ENCODE measurements at places on chromosomes 1 and 21. TPM values are rescaled to one million over a fixed set of nuclear protein-coding genes. Genes with fewer than 3 reads are reported as not detected.

DNA sequence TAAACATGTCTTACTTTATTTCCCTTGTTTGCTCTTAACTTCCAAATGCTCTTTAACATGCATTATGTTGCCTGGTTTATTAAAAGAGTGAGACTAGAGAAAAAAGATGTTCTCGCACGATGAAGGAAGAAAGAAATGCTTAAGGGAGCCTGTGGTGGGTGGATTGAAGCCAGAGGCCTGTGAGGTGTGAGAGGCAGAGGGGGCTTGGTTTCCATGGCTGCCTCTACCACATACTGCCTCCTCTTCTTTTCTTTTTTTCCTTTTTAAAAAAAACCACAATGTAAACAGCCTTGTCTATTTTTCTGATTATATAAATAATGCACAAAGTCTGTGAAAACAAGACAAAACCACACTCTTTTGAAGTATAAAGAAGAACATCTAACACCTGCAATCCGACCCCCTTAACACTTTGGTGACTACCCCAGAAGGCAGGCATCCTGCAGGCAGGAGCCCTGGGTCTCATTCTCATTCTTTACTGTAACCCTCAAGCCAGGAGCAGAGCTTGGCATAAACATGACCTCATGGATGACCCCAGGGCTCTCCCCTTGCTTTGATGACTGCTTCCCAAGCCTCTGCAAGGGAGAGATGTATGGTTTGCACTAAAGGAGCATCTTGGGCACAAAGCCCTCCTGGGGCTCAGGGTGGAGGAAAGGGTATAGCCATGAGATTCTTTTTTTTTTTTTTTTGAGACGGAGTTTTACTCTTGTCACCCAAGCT, 10.1 kb upstream of the PARP1 start:
- no peak overlapping the region for H3K27ac ChIP-seq
- H3K4me3 ChIP-seq = no peak overlapping the region
- peaks cover 13% of the 10 kb centered on the region for H3K4me1 ChIP-seq
- no peaks in the 10 kb centered on the region for H3K36me3 ChIP-seq

GRCh38 chr1:21269461-21270085, 20.7 kb downstream of the ECE1 start:
- H3K36me3 ChIP-seq = peaks cover 79% of the 10 kb centered on the region
- no peak overlapping the region for H3K4me3 ChIP-seq
- no peaks in the 10 kb centered on the region for H3K27me3 ChIP-seq
- H3K4me1 ChIP-seq = no peaks in the 10 kb centered on the region
- no peak for DNase-seq

DNA sequence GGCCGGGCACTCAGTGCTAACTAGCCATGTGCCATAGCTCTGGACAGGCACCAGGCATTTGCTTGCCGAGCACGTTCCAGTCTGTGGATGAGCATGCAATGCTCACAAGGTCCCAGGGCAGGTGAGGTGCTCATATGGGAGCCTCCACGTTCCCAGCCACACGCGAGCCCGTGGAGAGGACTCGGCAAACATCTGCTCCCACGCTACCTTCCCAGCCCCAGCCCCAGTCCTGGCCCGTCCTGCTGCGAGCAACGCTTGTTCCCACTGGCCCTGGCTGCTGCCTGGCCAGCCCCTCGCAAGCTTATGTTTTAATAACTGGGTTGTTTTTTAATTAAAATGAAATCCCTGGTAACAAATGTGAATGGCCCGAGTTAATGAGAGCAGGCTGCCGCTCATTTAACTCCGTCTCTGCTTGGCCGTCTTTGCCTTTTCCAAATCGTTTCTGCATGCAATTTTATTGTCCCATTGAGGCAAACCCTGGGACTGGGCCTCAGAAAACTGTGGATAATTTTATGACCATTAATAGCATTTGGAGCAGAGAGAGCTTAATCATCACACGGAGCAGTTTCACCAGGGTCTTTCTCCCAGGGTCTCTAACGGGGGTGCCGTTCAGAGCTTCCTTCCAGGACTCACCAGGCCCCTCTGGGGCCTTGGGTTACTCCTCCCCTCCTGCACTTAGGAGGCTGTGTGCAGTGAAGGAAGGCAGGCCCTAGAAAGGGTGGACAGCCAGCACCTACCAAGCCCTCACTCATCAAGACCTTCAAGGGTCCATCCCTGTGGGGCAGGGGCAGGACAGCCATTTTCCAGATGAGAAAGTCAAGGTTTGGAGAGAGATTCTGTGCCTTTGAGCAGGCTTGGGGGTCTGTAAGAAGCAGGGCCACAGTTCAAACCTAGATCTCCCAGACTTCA, 136.8 kb downstream of the GLIS1 start:
- no peaks in the 10 kb centered on the region for H3K36me3 ChIP-seq
- H3K4me1 ChIP-seq = peaks cover 66% of the 10 kb centered on the region
- H3K27ac ChIP-seq = no peak overlapping the region
- H3K4me3 ChIP-seq = no peak overlapping the region
- DNase-seq = no peak
- no peaks in the 10 kb centered on the region for H3K27me3 ChIP-seq

DNA sequence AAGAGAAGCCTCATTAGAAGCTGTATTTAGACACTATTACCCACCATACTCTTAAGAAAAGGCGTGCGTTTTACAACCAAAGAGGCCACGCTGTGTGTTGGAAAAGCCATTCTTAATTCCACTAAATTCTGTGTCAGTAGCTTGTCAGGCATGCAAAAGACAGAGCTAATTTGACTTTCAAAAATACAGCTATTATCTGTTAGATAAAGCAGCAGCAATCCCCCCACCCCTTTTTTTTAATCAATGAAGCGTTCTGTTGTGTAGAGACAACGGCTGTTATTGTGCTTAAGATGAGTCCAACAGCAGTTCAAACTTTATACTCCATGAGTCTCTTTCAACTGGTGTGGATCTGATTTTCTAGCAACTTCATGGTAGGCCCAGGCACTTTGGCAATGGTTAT, 43.5 kb downstream of the PLA2G4A start:
- no peak overlapping the region for H3K4me3 ChIP-seq
- H3K27me3 ChIP-seq = no peaks in the 10 kb centered on the region
- no peaks in the 10 kb centered on the region for H3K4me1 ChIP-seq
- no peak for DNase-seq
- H3K36me3 ChIP-seq = no peaks in the 10 kb centered on the region

DNA sequence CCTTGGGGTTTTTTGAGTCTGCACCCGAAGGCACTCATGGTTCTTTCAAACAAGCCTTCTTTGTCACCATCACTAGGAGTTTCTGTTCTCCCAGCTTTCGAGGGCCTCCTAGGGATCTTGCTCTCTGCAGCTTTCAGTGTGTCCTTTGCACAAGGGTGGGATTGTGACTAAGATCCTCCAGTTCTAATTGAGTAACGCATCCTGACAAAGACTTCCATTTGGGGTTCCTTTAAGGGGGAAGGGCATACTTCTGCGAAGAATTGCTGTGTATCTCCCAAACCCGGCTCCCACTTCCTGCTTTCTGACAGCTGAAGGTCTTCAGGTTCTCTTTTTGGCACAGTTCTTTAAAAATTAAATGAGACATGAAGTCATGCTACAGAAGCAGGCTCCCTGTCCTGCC, 139.4 kb downstream of the EDEM3 start:
- no peak overlapping the region for H3K4me3 ChIP-seq
- no peak for DNase-seq
- no peaks in the 10 kb centered on the region for H3K36me3 ChIP-seq

DNA sequence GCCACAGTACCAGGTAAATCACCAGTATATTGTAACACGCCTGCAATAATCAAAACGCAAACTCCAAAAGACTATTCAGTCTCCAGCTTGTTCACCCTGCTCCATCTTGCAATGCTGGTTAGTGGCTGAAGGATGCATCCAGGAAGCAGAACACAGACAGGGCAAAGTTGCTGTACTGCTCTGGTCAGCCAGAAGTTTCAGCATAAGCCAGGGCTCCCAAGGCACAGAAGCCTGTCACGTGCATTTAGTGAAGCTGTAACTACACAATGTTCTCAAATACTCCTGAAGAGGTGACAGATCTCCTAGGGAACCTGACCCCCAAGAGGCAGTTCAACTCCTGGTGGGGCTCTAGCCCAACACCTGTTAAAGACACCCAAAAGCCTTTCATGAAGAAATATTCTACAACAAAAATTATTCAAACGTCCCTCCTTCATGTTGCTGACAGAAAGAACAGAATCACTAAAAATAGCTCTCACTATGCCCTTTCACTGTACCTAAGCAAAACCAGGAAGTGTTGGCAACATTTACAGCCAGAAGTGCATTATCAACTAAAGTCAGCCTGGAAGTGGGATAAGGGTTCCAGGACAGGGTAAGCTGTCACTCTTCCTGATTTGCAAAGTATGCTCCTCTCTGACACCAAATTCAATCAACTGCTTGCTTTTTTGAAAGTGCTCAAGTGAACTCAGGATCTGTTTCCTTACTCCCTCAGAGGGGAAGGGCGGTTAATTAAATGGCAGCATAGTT, 52.1 kb downstream of the SLC35D1 start:
- no peak for DNase-seq
- H3K4me3 ChIP-seq = no peak overlapping the region
- peaks cover 2% of the 10 kb centered on the region for H3K36me3 ChIP-seq
- no peaks in the 10 kb centered on the region for H3K27me3 ChIP-seq
- no peak overlapping the region for H3K27ac ChIP-seq

DNA sequence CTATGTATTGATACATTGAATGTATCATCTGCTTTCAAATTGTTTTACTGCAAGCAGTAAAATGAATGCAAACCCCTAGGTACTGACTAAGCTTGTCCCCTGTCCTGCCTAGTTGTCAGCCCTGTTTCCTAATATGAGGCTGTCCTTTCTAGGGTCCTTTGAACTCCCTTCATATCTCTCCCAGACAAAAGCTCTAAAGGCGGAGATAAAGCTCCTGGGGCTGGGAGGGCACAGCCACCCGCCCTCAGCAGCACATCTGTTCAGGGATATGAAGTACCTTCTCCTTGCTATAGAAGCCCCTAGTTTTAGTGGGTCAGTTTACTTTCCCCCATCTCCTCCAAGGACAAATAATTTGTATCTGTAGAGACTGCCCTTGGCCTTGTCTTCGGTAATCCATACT, 93.1 kb upstream of the ETS2 start:
- no peak for DNase-seq
- no peaks in the 10 kb centered on the region for H3K4me1 ChIP-seq
- H3K27me3 ChIP-seq = no peaks in the 10 kb centered on the region
- H3K36me3 ChIP-seq = no peaks in the 10 kb centered on the region
- no peak overlapping the region for H3K27ac ChIP-seq

Gene IGSF3
- 0.30 TPM for total RNA-seq

Gene NHLH2
- not detected for total RNA-seq
